Activated gamma-delta T cell (primary cell): ENCODE measurements at places on chromosomes 11 and 22.

DNA sequence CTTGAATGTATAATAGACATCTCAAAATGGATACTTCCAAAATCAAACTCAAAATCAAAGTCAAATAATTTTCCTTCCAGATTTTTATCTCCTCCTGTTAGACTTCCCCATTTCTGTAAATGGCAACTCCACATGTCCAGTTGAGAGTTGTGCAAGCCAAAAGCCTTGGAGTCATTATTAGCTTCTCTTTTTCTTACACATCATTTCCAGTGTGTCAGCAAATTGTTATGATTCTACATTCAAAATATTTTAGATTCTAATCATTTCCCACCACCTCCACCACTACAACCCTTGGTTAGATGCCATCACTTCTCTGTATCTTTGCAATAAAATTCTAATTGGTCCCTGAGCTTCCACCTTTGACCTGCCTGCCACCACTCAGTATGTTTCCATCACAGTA, 155.7 kb downstream of the CNTN5 start:
- no peak for DNase-seq

- no peak for DNase-seq
Measured at GRCh38 chr11:17156283-17156682, 51.5 kb downstream of the PIK3C2A start.

GRCh38 chr22:47000256-47000655, 237.8 kb downstream of the TBC1D22A start:
- DNase-seq = no peak

GRCh38 chr11:25859776-25860175, 472.2 kb upstream of the ANO3 start:
- DNase-seq = no peak

- DNase-seq = no peak
Measured at GRCh38 chr11:133306019-133306418, 226.3 kb downstream of the OPCML start.

GRCh38 chr11:45765836-45766235, 39.1 kb upstream of the SLC35C1 start:
- DNase-seq = no peak

DNA sequence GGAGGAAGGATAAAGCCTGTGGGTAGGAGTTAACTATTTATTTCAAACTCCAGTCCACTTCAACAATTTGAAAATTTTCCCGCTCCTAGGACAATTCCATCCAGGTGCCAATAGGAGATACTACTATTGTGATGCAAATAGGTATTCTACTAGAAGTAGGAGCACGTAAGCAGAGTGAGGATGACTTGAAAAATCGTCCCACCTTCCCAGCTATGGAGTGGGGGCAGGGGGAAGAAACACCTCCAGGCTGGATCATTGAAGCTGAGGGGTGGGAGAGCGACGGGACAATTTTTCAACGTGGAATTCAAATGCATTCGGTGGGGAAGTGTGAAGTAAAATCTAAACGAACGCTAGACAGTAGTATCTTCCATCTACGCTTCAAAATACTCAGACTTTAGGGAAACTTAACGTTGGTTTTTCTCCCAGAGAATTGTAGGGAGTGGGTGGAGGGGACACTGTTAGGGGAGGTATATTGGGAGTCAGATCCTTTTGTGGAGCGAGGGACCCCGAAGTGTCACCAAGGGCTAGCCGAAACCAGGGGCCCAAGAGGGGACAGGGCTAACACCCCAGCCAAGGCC, 523 bp upstream of the ARHGAP42 start:
- DNase-seq = no peak

DNA sequence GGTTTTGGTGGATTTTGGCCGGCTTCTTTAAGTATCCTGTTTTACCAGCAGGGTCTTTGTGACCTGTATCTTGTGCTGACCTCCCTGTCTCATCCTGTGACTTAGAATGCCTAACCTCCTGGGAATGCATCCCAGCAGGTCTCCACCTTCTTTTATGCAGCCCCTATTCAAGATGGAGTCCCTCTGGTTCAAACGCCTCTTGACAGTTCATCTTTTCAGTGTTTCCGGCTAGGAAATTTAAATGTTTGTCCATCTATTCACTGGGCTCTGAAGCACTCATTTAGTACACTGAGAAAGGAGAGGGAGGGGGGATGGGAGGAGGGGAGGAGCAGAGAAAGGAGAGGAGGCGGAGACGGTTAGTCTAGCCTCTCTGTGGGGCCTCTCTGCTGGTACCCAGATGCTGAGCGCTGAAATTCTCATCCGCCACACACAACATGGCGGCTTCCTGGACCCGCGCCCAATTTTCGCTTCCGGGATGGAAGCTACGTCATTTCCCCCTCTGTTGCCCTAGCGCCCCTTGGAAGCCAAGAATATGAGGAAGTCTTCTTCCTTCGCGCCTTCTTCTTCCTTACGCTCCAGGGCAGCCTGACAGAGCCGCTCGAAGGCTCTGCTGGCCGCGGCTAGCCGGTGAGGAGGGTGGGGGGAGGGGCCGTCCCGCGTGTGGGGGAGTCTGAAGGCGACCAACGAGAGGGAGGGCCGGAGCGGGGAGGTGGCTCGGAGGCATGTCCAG, 69.0 kb upstream of the SYT13 start:
- peak; percentile 45 for DNase-seq

- DNase-seq = no peak
Measured at GRCh38 chr11:75872887-75873416, 57.9 kb downstream of the UVRAG start.

GRCh38 chr11:60866911-60867870, at the start of gene ZP1:
ZP1 (plus strand) TSS chr11:60867542; CDS start chr11:60867562, 20 bp downstream.
- no peak for DNase-seq

DNA sequence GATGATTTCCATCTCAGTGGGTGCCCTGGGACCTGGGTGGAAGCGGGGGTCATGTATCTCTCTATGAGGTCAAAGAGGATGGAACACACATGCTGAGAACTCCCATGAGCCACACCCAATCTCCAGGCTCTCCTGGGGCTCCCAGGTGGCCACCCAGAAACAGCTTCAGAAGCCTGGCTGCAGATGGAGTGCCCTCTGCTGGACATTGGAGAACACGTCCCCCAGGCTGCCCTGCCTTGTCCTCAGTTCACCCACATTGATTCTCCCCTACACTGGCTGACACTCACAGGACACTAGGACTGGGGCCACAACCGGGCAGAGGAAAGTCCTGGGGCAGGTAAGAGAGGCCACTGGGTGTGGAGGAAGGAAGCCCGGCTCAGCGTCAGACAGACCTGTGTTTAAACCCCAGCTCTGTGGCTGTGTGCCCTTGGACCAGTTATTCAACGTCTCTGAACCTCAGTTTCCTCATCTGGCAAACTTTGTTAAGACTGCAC, 4.5 kb upstream of the NOL12 start:
- no peak for DNase-seq

DNA sequence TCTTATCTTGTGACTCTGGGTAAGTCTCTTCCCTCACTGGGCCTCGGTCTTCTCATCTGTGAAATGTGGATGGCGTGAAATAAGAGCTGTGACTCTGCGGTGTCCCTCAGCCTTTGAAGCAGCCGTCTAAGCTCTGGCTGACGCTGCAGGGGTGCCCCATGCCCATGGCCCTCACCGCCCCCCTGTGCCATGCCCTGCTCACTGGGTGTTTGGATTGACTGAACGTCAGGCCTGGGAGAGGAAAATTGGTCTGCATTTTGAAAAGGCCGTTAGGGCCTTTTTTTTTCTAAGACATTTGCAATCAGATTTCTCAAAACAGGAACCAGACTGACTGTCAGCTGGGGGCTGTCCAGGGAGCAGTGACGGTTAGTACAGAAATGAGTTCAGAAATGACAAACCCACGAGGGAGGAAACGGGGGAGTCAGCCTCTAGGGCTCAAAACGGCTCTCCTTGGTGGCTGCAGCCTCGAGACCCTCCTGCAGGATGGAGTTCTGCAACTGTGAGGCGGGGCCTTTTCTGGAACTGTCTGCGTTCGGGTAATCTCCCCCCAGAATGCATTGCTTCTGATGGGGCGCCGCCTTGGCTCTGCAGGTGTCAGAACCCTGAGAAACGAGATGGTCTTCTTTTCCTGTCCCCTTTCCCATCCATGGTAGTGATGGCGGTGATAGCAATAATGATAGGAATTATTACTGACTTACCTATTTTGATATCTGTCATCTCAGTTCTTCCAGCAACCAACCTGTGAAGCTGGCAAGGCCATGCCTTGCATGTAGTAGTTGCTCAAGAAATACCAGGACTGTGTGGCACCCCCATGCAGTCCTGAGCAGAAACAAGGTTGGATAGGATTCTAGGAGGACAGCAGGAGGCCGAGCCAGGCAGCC, 2.0 kb downstream of the GRK2 start:
- peak; percentile 67 for DNase-seq

GRCh38 chr11:72818971-72819370, 4.8 kb downstream of the ATG16L2 start:
- DNase-seq = no peak

DNA sequence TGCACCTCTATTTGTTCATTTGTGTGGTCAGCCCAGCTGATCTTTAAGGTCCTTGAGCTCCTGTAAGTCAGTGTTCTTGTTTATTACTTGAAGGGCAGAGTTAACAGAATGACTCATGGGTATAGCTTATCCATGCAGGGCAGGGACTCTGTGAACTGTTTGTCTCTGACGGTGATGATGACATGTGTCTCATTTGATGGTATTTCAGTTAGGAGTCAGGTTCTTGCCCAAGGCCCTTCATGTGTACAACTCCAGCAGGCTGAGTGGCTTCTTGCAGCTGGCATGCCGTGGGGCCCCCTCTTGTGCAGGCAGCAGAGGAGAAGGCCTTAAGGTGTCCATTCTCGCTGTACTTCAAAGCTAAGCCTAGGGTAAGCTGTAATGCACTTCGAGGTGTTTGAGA, 165.1 kb downstream of the DBX1 start:
- DNase-seq = no peak

DNA sequence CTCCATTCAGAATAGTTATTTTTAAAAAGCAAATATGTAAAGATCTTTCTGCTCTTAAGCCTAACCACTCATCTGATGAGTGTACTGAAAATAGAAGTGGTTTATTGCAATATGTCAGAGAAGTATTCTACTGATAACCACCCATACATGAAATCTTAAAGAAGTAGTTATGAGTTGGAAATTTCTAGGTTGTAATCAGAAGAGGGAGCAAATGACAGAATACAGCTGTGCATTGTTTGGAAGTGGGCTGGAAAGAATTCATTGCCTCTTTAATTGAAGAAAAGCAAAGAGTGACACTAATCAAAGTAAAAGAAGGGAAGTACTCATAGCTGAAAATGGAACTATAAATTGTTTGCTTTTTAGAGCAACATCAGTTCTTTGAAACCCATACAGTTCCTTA, 39.4 kb downstream of the FDX1 start:
- DNase-seq = no peak

- no peak for DNase-seq
Measured at GRCh38 chr11:7473717-7474116, 11.6 kb upstream of the OLFML1 start.

- DNase-seq = no peak
Measured at GRCh38 chr22:20576445-20576816, 69.0 kb downstream of the MED15 start.

- no peak for DNase-seq
Measured at GRCh38 chr11:34260072-34260575, 97.7 kb downstream of the ABTB2 start.
